ENCODE measurements at places on chromosomes 7 and 10.

DNA sequence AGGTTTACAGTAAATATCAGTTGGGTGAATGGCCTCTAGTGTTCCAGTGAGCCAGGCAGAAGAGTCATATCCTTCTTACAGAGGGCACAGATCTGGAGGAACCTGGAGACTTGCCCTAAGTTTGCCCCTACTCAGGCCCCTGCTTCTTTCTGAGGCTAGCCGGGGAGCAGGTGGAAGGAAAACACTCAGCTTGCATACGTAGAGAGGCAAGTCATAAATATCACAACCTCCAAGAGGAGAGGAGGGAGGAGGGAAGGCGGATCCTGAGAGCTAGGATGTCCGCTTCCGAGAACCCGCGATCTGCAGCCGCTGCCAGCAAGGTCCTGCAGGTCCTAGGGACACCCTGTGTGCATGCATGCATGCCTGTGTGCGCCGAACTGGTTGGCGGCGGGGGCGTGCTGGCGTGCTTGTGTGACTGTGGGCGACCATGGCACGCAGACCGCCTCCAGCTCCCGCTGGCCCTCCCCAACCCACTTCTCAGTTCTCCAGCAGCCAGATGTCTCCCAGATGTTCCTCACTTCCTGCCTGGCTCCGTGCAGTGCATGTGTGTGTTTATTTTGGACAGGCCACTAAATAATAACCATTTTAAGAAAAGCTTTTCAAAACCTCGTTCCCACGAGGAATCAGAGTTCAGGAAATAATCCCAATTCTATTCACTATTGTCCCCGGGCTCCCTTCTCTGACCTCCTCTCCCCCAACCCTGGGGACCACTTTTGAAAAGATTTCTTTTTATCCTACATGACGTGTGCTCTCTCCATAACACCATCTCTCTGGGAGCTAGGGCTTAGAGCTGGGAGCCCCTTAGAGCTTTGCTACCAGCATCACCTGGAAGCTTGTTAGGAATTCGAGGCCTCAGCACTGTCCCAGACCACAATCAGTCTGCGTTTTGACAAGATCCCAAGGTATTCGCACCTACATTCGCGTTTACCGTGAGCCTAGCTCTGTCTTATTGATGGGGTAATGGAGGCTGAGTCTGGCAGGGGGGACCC, 32.4 kb downstream of the UNC5B start:
- DNase-seq = no peak

DNA sequence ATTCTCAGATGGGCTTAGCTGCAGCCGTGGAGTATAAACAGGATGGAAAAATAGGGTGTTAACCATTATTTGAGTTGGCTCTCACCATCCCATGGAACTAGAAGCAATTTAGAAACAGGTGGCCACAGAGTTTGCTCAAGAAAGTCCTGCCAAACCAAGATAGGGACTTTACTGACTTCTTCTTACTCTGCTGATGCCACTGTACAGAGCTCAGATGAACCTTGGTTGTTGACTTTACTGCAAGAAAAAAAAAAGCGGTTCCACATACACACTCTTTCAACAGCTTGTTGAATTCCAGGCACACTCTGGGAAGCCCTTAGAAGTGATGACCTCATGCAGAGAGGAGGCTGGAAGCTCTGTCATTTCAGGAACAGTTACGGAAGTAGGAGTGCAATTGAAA, 753.4 kb downstream of the NRG3 start:
- no peak for DNase-seq

GRCh38 chr7:137474540-137475026, 131.1 kb upstream of the PTN start:
- DNase-seq = no peak

DNA sequence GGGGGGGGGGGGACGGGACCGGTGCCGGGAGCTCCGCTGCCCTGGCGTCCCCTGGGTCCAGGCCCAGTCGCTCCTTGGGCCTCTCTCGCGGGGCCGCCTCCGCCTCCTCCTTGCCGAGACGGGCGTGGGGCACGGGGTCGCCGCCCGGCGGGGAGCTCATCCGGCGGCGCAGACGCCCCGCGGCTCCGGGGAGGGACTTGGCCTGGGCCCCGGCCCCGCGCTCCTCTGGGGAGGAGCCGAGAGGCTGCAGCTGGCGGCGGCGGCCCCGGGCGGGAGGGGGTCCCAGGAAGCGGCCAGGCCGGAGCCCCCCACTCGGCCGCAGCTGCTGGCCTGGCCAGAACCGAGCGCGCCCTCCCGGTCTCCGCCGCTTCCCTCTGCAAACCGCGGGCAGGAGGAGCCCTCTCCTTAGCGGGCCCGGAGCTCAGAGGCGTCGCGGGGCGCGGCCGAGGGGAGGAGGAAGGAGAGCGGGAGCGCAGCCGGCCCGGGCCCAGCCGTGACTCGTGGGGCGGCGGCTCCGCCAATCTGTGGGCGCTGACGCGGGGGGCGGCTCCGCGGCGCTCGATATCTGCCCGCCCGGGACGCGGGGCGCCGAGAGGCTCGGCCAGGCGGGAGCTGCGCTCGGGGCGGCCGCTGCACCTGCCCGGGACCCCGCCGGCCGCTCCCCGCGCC, at the start of gene FAM20C:
Gene FAM20C (plus strand): TSS at position 591 of the 669 bp plus-strand sequence. CDS start 629 bp downstream, outside the sequence.
- peak; percentile 32 for DNase-seq

DNA sequence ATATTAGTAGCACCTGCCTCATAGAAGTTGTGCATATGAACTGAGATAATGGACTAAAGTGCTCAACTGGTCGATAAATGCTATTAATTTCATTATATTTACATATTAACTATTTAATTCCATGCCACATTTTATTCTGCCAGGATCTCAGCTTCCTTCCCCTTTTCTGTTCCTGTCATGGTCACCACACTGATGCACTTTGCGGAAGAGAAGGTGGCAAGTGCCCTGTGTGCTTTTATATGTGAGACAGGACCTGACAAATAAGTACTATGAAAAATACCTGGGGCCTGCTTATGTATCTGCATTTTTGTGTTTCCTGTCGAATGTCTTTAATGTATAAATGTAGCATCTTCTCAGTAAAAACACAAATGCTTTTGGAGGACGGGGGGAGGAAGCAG, 12.2 kb downstream of the ATP6V0E2 start:
- no peak for DNase-seq

- DNase-seq = no peak
Observed at GRCh38 chr7:9945131-9945530, 1028.5 kb upstream of the PHF14 start.

GRCh38 chr7:104979167-104979841, 34.7 kb upstream of the KMT2E start:
- no peak for DNase-seq

DNA sequence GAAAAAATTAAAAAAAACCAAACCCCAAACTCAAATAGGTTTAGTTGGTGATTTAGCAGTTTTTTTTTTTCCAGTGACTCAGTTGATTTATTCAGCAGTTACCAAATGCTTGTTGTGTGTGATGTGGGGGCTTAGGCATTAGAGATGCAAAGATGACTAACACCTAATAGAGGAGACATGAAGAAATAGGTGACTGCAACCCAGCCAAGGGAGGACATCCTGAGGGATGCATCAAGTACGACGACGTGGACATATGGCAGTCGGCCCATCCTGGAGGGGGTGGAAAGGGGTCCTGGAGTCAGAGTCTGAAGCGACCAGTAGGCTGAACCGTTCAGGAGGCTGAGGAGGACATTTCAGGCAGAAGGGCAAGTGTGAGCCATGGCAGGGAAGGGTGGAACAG, 35.5 kb downstream of the LRMDA start:
- DNase-seq = no peak

GRCh38 chr10:114482480-114483304, 78.4 kb upstream of the AFAP1L2 start:
- no peak for DNase-seq

- DNase-seq = peak; percentile 29
Observed at GRCh38 chr10:127945341-127945758, 38.4 kb downstream of the PTPRE start.

- no peak for DNase-seq
Observed at GRCh38 chr10:103709341-103709920, 145.9 kb downstream of the SH3PXD2A start.

DNA sequence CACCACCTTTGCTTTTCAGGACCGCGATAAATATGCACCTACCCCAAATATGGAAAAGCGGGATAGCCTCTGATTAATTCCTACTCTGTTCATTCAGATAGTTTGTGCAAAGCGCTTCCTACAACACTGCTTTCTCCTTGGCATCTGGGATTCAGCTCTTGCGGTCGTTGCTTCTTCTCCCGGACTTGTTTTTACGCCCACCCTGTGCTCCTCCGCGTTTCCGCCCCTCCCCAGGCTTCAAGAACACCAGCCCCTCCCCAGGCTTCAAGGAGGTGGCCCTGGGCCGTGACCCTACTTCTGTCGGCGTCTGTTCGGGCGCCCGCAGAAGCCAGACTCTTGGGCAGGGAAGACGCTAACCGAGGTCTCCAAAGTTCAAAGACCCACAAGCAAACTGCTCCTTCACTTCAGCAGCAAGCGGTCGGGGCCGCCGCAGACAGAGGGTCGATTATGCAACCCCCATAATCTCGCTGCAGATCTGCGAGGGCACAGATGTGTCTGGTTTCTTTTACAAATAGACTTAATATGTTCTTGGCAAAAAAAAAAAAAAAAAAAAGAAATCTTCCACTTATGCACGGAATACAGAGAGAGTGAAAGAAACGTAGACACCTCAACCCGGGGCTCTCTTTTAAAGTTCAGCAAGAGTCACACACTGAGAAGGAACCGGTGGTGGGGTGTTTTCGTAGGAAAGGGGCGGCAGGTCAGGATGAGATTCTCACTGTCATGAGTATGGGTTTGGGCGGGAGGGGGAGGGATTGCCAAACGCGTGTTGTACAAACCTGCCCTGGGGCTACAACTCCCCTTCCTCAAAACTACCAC, 1.9 kb downstream of the DLX5 start:
- DNase-seq = no peak

GRCh38 chr7:20201380-20201779, 15.8 kb downstream of the MACC1 start:
- no peak for DNase-seq

DNA sequence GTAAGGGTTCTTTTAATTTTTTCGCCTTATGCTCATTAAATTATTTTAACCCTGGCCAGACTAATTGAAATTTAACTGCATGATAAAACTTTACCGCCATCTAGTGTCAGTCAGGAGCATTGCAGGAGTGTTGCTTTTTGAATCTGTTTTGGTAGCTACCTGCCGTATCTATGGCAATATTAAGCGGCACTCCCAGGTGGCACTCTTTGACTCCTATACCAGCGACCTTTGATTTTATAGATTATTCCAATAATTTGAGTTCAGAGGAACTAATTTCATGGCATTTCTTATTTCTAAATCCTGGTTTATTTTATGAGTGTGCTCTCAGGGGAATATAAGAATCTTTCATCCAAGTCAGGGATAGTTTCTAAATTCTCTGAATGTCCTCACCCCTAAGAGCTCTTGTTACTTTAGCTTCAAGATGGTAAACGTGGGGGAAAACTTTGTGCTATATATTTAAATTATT, 198.9 kb downstream of the REEP3 start:
- DNase-seq = peak; percentile 76

DNA sequence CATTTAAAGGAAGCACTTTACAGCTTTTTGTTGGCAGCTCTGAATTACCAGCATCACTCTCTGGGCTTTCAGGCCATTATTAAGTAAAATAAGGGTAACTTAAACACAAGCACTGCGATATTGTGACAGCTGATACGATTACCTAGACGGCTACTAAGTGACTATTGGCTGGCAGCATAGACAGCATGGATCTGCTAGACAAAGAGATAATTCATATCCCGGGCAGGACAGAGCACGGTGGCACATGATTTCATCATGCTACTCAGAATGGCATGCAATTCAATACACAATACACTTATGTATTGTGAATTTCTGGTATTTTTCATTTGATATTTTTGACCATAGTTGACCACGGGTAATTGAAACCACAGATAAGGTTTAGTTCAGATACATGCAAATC, 522.0 kb upstream of the LRRN3 start:
- no peak for DNase-seq

GRCh38 chr7:132422502-132423111, 153.7 kb downstream of the PLXNA4 start:
- DNase-seq = no peak

DNA sequence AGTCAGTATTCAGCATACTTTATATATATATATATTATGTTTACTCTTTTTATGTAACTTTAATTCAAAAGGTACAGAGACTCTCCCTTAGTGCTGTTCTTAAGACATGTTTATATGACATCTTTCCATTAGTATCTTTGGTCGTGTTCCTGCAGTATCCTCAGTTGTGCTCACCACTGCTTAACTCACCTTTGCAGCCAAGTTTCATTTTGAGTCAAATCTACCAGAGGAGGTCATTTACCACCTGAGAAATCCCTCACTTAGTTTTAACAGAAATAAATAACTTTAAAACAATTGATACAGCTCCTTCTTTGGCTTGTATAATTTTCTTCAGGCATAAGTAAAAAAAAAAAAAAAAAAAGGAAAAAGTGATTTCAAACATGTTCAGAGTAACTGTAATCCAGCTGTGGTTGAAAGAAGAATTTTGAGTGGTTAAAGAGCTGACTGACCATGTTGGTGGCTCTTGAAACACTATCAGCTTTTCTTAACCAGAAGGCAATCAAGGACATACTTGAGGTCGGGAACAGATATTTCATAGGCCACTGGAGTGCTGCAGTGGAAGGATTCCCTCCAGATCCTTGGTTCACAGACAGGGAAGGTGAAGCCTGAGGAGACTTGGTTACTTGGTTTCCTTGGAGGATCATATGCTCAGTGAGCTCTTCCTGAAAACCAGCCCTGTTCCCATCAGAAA, 116.8 kb downstream of the AUTS2 start:
- DNase-seq = no peak

All from CD4-positive, alpha-beta T cell treated with Interleukin-12 subunit alpha and Interleukin-12 subunit beta, for 1 hour (primary cell).